ENCODE measurements at places on chromosomes 11 and 22.

DNA sequence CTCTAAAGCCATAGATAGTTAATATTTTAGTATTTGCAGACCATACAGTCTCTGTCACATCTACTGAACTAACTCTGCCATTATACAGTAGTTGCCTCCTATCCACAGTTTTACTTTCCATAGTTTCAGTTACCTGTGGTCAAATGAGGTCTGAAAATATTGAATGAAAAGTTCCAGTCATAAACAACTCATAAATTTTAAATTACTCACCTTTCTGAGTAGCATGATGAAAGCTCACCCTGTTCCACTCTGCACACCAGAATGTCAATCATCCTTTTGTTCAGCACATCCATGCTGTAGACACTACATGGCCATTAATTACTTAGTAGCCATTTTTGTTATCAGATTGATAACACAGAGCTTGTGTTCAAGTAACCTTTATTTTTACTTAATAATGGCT, 51.7 kb upstream of the ME3 start:
- H3K36me3 ChIP-seq, result peaks cover 1% of the 10 kb centered on the region
- no peak overlapping the region for H3K27ac ChIP-seq
- H3K4me1 ChIP-seq, result no peaks in the 10 kb centered on the region

- peaks cover 14% of the 10 kb centered on the region for H3K36me3 ChIP-seq
- no peaks in the 10 kb centered on the region for H3K27me3 ChIP-seq
- H3K27ac ChIP-seq, result no peak overlapping the region
- no peak for DNase-seq
- no peak overlapping the region for H3K4me3 ChIP-seq
- H3K4me1 ChIP-seq, result peaks cover 48% of the 10 kb centered on the region
Measured at GRCh38 chr11:13311570-13311969, 34.0 kb downstream of the BMAL1 start.

DNA sequence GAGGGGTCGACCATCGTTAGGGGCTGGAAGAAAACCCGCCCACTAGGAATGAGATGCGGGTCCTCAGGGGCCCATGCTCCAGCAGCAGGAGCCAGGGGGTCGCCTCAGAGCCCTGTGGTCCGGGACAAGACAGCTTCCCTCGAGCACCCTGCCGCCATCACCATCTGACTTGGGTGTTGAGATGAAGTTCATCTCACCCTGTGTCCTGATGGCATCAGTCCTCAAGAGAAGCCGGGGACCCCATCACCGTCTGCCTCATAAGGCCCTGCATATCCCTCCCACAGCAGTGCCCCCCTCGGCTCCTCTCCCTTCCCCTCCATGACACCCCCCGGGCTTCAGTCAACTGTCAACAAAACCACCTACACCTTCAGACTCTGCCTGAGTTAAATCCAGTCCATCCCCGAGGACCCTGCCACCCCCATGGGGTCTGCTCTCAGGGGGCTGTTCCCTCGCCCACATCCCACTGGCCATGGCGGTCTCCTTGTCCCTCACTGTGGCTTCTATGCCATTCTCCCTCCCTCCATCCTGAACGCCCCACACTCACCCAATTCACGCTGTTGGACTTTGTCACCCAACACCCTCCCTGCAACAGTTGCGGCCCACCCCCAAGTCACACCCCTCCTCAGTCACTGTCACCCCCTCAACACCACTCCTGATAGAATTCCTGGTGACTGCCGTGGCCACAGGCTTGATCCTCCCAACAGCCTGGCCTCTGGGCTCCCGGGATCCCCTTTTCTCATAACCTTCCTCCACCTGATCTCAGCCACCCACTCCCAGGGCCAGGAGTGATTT, 87.7 kb upstream of the RTL6 start:
- DNase-seq, result no peak
- H3K36me3 ChIP-seq, result no peaks in the 10 kb centered on the region
- H3K4me1 ChIP-seq, result peaks cover 6% of the 10 kb centered on the region
- H3K27me3 ChIP-seq, result peaks cover 54% of the 10 kb centered on the region
- no peak overlapping the region for H3K27ac ChIP-seq

- no peaks in the 10 kb centered on the region for H3K27me3 ChIP-seq
- H3K36me3 ChIP-seq, result no peaks in the 10 kb centered on the region
- H3K4me1 ChIP-seq, result peaks cover 75% of the 10 kb centered on the region
Measured at GRCh38 chr11:78313898-78314297, 103.7 kb downstream of the GAB2 start.

GRCh38 chr11:70398834-70399680, 728 bp downstream of the CTTN start:
- H3K27ac ChIP-seq, result peak overlapping the region; percentile 88
- peak overlapping the region; percentile 81 for H3K4me3 ChIP-seq
- peaks cover 50% of the 10 kb centered on the region for H3K4me1 ChIP-seq
- peaks cover 23% of the 10 kb centered on the region for H3K27me3 ChIP-seq
- peak; percentile 25 for DNase-seq

GRCh38 chr11:69529001-69529400, 47.5 kb downstream of the LINC01488 start:
- no peaks in the 10 kb centered on the region for H3K36me3 ChIP-seq
- peaks cover 42% of the 10 kb centered on the region for H3K27me3 ChIP-seq
- no peaks in the 10 kb centered on the region for H3K4me1 ChIP-seq
- no peak for DNase-seq

GRCh38 chr11:14380947-14381561, 22.1 kb upstream of the RRAS2 start:
- peak overlapping the region; percentile 84 for H3K4me3 ChIP-seq
- H3K36me3 ChIP-seq, result no peaks in the 10 kb centered on the region
- H3K4me1 ChIP-seq, result peaks cover 20% of the 10 kb centered on the region
- peak; percentile 68 for DNase-seq
- H3K27ac ChIP-seq, result peak overlapping the region; percentile 52

DNA sequence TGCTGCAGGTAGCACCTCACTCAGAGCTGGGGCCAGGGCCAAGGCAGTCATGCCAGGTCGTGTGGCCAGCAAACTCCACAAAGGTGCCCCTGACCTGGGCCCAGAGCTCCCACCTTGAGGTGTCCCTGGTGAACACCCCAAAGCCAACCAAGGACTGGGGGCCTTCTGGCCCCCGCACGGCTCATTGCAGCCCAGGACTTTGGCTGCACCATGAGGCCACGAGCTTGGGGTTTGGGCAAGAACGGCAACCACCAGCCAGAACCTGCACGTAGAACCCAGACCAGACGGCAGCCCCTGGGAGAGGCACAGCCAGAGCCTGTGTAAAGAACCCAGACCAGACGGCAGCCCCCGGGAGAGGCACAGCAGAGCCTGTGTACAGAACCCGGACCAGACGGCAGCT, 7.8 kb downstream of the LRRC56 start:
- no peaks in the 10 kb centered on the region for H3K36me3 ChIP-seq
- DNase-seq, result no peak
- no peaks in the 10 kb centered on the region for H3K27me3 ChIP-seq
- H3K4me3 ChIP-seq, result no peak overlapping the region
- peaks cover 4% of the 10 kb centered on the region for H3K4me1 ChIP-seq
- H3K27ac ChIP-seq, result no peak overlapping the region

DNA sequence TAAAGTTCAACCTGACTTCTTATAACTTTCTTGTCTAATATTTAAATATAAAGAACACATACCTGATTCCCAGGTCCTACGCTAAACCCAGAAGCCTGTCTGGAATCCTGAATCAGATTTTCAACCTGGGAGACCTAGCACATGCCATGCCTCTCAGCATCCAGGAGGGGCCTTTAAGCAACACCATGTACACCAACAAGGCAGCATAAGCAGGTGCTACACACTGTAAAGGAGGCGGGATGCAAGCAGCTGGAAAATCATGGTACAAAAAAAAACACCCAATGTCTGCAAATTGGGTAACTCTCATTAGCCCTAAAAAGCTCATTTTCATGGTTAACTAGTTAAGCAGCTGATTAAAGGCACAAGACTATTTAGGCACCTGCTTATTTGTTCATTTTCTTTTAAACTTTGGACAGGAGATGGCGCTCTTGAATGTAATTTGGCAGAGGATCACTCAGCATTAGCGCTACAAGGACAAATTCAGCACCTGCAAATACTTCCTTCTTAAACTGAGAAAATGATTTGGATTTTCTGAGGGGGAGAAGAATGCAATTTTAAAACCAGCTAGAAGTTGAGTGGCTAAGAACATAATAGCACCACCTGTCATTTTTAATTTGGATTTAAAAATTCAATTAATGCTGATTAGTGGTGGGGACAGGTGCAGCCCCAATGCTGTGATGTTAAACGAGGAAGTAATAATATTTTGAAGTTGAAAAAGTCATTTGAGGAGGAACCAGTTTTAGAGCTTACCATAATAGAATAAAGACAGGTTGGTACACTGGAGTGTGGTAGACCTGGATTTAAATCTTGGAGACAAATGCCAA, 104.0 kb downstream of the FAR1 start:
- peak; percentile 28 for DNase-seq
- H3K27ac ChIP-seq, result no peak overlapping the region
- H3K27me3 ChIP-seq, result no peaks in the 10 kb centered on the region
- H3K36me3 ChIP-seq, result no peaks in the 10 kb centered on the region
- no peak overlapping the region for H3K4me3 ChIP-seq

DNA sequence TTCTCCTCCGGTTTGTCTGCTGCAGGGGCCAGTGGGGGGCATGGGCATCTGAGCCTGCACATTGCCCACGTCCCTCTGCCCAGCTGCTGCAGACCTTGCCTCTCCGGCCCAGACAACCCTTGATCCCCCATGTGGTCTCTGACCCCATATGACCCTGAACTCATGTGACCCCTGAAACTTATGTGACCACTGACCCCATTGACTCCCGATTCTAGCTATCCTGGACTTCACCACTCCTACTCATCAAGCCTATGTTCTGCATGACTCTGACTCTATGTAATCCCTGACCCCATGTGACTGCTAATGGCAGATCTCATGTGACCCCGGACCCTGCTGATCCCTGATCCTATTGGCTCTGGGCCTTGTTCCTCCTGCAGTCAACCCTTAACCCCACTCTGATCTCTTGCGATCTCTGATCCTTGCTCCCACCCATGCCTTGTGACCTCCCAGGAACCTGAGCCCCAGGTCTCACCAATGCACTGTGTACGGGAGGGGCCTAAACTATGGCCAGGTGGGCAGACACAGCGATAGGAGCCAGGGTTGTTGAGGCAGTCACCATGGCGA, 5.7 kb downstream of the LTBP3 start:
- no peak overlapping the region for H3K27ac ChIP-seq
- no peaks in the 10 kb centered on the region for H3K27me3 ChIP-seq
- peaks cover 13% of the 10 kb centered on the region for H3K36me3 ChIP-seq
- peak overlapping the region; percentile 38 for H3K4me3 ChIP-seq

- H3K27me3 ChIP-seq, result peaks cover 11% of the 10 kb centered on the region
- no peak for DNase-seq
- H3K27ac ChIP-seq, result no peak overlapping the region
Measured at GRCh38 chr11:76834151-76834550, 26.6 kb upstream of the ACER3 start.

DNA sequence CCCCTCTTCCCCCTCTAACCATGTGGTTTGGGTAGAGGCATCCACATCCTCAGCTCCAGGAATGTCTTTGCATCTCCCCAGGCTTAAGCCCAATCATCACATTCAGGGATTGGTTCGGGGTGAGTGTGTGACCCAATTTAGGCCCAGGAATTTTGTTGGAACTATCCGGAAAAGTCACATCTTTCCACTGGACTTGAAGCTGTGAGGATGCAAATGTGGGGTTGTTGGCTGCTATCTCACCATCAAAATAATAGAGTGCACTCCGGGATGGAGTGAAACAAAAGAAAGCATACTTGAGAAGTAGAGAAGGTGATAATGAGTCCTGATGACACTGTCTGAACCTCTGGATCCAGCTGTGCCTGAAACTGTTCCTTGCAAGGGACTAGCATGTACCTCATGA, 33.8 kb upstream of the OLFML1 start:
- no peaks in the 10 kb centered on the region for H3K27me3 ChIP-seq
- no peak overlapping the region for H3K27ac ChIP-seq
- no peaks in the 10 kb centered on the region for H3K36me3 ChIP-seq
- DNase-seq, result no peak
- no peak overlapping the region for H3K4me3 ChIP-seq

DNA sequence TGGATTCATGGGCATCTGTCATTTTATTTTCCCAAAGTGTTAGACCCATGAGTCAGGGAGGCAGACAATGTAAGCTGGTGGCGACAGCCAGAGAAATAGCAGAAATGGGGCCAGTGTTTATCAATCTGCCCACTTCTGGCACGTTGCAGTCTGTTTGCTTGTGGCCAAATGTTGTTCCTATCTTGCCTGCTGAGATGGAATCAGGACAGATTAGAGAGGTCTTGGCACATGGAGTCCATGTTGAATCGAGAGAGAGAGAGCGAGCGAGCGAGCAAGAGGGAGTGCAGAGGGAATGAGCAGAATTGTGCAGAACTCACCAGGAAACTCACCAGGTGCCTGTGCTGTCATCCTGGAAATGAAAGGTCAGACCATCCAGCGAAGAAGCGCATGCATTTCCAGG, 21.9 kb upstream of the PARVG start:
- no peaks in the 10 kb centered on the region for H3K36me3 ChIP-seq
- H3K27ac ChIP-seq, result no peak overlapping the region
- no peaks in the 10 kb centered on the region for H3K27me3 ChIP-seq
- no peak overlapping the region for H3K4me3 ChIP-seq

- H3K27me3 ChIP-seq, result no peaks in the 10 kb centered on the region
- no peak overlapping the region for H3K27ac ChIP-seq
- no peaks in the 10 kb centered on the region for H3K4me1 ChIP-seq
Measured at GRCh38 chr22:23531283-23531956, 48.7 kb downstream of the IGLL1 start.

DNA sequence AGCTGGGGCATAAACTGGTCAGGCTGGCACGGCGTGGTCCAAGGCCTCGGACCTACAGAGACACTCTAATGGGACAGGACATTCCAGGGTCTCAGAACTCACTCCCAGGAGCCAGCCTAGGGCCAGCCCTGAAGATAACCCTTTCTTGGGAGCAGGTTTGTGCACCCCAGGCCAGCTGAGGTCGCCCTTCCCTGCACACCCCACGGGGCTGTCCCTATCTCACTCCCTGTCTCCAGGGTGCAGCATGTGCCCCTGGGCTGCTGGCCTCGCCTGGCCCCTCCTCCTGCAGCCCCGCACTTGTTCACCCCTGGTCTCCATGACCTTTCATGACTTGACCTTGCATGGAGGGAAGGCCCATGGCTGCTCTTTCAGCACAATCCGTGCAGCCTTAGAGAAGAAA, 1321.8 kb downstream of the BRD1 start:
- no peak for DNase-seq
- no peaks in the 10 kb centered on the region for H3K4me1 ChIP-seq
- H3K4me3 ChIP-seq, result no peak overlapping the region
- no peak overlapping the region for H3K27ac ChIP-seq
- H3K36me3 ChIP-seq, result no peaks in the 10 kb centered on the region
